Endodermal cell (in vitro differentiated cells): ENCODE measurements at places on chromosomes 2 and 18. TPM values are rescaled to one million over a fixed set of nuclear protein-coding genes. Genes with fewer than 3 reads are reported as not detected.

The LAMA3 gene
- total RNA-seq, result 0.58 to 0.73 TPM (median 0.61 TPM) in 3 replicates

The PPP1R1C gene
- 6.1 and 8.1 TPM in 2 replicates for total RNA-seq

The SULT1C4 gene
- 2.3 to 3.5 TPM (median 2.4 TPM) in 3 replicates for total RNA-seq

The ACTG2 gene
- 1.6 and 3.1 TPM in 2 replicates for total RNA-seq

The TTN gene
- total RNA-seq, result 36.1 to 126 TPM (median 118 TPM) in 3 replicates

- H3K27ac ChIP-seq, result no peak overlapping the region
- H3K4me1 ChIP-seq, result peaks cover under 1% of the 10 kb centered on the region
- H3K27me3 ChIP-seq, result no peaks in the 10 kb centered on the region
- no peaks in the 10 kb centered on the region for H3K36me3 ChIP-seq
- no peak overlapping the region for H3K4me3 ChIP-seq
These were observed 261.7 kb upstream of the MAP2 start for GRCh38 chr2:209162129-209162528.

- peak overlapping the region; percentile 94 for H3K4me3 ChIP-seq
- H3K36me3 ChIP-seq, result peaks cover 12% of the 10 kb centered on the region
- H3K27me3 ChIP-seq, result no peaks in the 10 kb centered on the region
- no peak for DNase-seq
- no peaks in the 10 kb centered on the region for H3K4me1 ChIP-seq
These were observed 1.3 kb downstream of the BIRC6 start for GRCh38 chr2:32358111-32358482.

GRCh38 chr2:126635736-126636135 is 20.2 kb upstream of the GYPC start:
- H3K4me1 ChIP-seq, result no peaks in the 10 kb centered on the region
- no peak overlapping the region for H3K27ac ChIP-seq
- H3K4me3 ChIP-seq, result no peak overlapping the region
- no peak for DNase-seq
- no peaks in the 10 kb centered on the region for H3K27me3 ChIP-seq

GRCh38 chr2:226122041-226122440 is 677.6 kb downstream of the IRS1 start:
- no peaks in the 10 kb centered on the region for H3K36me3 ChIP-seq
- no peaks in the 10 kb centered on the region for H3K27me3 ChIP-seq
- DNase-seq, result no peak
- H3K4me3 ChIP-seq, result no peak overlapping the region

- DNase-seq, result no peak
- no peak overlapping the region for H3K4me3 ChIP-seq
- H3K27ac ChIP-seq, result no peak overlapping the region
These were observed 52.0 kb downstream of the ZFP36L2 start for GRCh38 chr2:43174368-43174916.

DNA sequence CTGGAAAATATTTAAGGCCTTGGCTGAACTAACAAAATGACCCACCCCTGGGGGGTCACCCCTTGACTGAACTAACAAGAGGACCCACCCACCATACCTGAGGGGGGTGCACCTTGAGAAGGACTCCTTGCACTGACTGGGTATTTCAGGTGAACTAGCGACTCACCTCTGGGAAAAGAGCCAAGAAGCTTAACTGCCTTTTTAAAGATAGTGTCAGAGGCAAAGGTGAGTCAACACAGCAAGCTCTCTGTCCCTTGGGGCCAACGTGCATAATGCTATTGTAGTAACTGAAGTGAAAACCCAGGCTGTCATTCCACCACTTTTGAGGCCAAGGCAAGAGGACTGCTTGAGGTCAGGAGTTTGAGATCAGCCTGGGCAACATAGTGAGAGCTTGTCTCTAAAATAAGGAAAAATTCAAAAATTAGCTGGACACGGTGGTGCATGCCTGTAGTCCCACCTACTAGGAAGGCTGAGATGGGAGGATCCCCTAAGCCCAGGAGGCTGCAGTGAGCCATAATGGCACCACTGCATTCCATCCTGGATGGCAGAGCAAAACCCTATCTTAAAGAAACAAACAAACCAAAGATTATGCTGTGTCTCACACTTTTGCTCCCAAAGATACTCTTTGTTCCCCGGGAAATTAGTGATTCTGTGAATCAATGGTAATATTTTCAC is 36.4 kb upstream of the ZCCHC2 start:
- DNase-seq, result peak; percentile 63
- H3K4me3 ChIP-seq, result no peak overlapping the region
- H3K36me3 ChIP-seq, result no peaks in the 10 kb centered on the region
- H3K4me1 ChIP-seq, result peaks cover 3% of the 10 kb centered on the region

- H3K36me3 ChIP-seq, result peaks cover 72% of the 10 kb centered on the region
- H3K27me3 ChIP-seq, result no peaks in the 10 kb centered on the region
- no peaks in the 10 kb centered on the region for H3K4me1 ChIP-seq
These were observed 66.7 kb downstream of the RTN4 start for GRCh38 chr2:54983345-54984220.

GRCh38 chr2:25380586-25381375 is 39.1 kb upstream of the DNMT3A start:
- no peak overlapping the region for H3K4me3 ChIP-seq
- H3K27me3 ChIP-seq, result no peaks in the 10 kb centered on the region
- H3K27ac ChIP-seq, result no peak overlapping the region

- H3K4me3 ChIP-seq, result no peak overlapping the region
- H3K27ac ChIP-seq, result no peak overlapping the region
- H3K4me1 ChIP-seq, result no peaks in the 10 kb centered on the region
- no peaks in the 10 kb centered on the region for H3K36me3 ChIP-seq
- no peaks in the 10 kb centered on the region for H3K27me3 ChIP-seq
- peak; percentile 93 for DNase-seq
These were observed 21.0 kb downstream of the SNORC start for GRCh38 chr2:232890896-232891601.

DNA sequence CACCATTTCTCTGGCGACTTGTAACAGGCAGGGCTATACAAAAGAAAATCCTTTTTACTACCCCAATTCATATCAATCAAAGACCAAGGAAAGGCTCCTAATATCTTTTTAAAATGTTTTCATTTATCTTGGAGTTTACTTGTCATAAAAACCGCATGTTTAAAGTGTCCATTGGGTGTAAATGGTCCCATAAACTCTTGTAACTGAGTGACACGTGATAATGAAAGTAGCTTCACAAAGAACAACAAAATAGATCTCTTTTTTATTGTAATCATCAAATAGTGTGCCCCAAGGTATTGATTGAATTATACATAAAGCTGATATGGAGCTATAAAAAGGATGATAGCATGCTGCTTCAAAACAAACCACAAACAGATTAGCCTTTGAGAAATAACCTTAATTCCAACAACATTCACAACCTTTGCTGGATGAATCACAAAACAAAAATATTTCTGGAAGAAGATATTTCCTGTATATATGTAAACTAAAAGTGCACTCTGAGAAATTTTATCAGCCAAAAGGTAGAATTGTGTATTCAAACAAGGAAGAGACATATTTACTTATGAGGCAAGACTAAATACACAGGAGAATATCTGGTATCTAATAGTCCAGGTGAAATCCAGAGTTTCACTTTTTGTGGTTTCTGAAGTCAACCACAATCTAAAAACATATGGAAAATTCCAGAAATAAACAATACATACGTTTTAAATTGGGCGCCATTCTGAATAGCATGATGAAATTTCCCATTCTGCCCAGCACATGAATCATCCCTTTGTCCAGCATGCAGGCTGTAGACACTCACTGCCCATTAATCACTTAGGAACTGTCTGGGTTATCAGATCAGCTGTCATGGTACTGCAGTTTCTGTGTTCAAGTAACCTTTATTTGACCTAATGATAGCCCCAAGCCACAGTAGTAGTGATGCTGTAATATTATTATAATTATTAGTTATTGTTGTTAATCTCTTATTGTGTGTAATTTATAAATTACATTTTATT is 237.5 kb downstream of the PIK3C3 start:
- H3K4me3 ChIP-seq, result no peak overlapping the region
- peak overlapping the region; percentile 65 for H3K27ac ChIP-seq
- no peaks in the 10 kb centered on the region for H3K27me3 ChIP-seq
- H3K36me3 ChIP-seq, result no peaks in the 10 kb centered on the region
- no peak for DNase-seq

GRCh38 chr2:153360239-153360638 is 118.3 kb downstream of the RPRM start:
- no peaks in the 10 kb centered on the region for H3K36me3 ChIP-seq
- H3K27me3 ChIP-seq, result no peaks in the 10 kb centered on the region
- peak; percentile 66 for DNase-seq
- H3K4me3 ChIP-seq, result no peak overlapping the region

DNA sequence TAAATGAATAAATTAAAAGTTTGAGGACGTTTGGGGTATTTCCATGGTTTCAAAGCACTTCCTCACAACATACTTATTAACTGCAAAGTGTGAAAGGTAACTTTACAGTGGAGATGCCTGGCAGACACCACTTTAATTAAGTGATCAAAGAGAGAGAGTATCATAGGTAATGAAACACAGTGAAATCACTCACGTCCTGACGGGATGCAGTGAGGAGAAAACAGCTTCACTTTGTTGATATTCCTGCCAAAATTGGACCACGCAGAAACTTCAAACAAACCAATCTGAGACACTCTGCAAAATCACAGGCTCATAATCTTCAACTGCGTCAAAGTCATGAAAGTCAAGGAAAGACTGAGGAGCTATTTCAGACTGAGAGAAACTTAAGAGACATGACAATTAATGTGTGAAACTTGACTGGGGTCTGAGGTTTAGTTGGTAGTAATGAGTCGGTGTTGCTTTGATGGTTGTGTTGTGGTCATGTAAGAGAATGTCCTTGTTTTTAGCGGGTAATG is 66.0 kb upstream of the ITGB6 start:
- peaks cover 6% of the 10 kb centered on the region for H3K4me1 ChIP-seq
- peaks cover under 1% of the 10 kb centered on the region for H3K36me3 ChIP-seq
- H3K27ac ChIP-seq, result no peak overlapping the region
- H3K4me3 ChIP-seq, result no peak overlapping the region
